ENCODE measurements at places on chromosomes 5 and 9. TPM values are rescaled to one million over a fixed set of nuclear protein-coding genes. Genes with fewer than 3 reads are reported as not detected.

Gene EQTN
- not detected for total RNA-seq

Gene ARL14EPL
- total RNA-seq = not detected

Gene FAM81B
- total RNA-seq = not detected

Gene BTNL8
- total RNA-seq = not detected

Gene OCLN
- 2.1 TPM for total RNA-seq

DNA sequence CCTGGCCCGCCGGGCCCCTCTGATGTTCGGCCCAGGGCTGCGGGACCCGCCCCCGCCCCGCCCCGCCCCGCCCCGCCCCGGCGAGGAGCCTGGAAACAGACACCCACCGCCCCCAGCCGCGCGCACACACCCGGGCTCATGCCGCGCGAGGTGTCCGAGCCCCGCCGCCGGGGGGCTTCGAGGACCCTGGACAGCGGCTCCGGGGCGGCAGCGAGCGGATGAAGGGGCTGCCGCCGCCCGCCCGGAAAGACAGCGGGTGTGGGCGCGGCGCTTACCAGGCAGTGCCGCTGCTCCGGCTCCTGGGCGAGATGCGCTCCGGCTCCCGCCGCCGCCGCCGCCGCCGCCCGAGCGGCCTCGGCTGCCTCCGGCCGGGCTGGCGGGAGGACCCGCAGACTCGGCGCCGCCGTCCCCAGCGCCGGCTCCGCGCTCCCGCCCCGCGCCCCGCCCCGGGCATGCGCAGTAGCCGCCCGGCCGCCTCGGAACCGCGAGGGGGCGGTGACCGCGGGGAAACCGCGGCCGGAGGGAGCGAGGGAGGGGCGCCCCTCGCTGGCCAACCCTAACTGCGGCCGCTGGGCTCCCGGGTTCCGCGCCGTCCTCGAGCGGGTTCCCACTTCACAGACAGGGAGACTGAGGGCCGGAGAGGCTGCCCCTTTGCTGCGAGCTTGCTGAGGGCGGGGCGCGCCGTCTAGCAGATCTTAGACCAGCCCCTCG, at the start of gene GPRIN1:
GPRIN1 (minus strand) TSS at position 433 of the 711 bp plus-strand sequence. CDS start 10,322 bp downstream, outside the sequence.
- DNase-seq = peak; percentile 77

DNA sequence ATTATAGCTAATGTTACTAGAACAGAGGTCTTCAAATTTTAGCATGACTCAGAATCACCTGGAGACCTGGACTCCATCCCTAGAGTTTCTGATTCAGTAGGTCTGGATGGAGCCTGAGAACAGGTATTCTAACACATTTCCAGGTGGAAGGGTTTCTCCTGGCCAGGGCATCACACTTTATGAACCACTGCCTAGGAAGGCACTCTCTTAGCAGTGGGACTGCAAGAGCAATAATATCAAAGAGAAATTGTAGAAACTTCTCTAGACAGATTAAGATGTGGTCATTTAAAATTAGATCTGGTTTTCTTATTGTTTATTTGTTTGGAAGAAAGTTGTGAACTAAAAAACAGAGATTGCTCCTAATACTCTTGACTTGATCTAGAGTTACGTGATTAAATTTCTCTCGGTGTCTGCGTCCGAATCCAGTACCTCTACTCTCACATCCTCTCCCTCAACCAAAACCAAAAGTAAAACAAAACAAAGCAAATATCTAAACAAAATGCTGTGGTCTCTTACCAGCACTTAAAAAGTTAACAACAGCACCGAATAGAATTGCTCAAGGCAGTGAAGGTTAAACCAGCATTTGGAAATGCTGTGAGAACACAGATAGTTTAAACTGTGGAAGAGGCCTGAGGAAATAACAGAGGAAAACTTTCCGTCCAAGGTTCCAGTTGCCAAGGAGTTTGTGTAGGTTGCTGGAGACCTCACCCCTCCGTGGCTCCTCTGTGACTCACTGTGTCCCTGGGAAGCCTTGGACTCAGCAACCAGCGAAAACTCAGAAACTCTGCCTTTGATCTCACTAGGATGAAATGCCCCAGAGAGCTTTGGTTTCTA, 193.4 kb downstream of the ARRDC3 start:
- no peak for DNase-seq

- peak; percentile 62 for DNase-seq
Measured at GRCh38 chr9:35729700-35730485, 2.1 kb downstream of the TLN1 start.

- no peak for DNase-seq
Measured at GRCh38 chr5:137148655-137149054, 350.5 kb downstream of the SPOCK1 start.

DNA sequence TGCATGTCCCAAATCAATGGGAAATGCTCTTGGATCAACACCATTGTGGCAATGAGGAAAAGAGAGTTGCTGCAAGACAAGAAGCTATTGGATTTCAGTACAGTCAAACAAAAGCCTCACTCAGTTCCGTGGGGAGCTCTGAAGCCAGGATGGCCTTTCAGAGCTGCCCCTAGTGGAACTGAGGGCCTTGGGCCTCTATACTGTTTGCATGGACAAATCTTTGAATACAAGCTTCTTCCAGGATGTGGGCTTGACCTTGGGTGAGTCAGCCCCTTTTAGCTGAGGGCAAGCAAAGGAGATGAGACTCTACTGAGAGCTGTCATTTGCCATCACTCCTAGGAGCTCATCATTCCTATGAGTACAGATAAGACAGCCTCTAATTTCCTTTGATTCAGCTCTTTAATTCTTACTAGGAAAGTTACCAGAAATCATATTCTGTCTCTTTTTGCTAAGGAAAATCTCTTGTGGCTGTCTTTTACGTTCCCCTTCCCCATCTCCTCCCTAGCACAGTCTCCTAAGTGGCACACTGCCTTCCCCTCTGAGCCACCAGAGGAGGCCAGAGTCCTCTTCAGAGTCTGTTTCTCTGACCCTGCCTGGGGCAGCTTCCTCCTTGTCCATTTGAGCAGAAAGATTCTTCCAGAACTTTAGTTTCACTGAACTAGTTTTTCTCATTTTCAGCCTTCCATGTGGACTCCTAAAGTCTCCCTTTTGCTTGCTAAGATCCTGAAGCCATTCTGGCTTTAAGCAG, 168.8 kb upstream of the POC5 start:
- DNase-seq = peak; percentile 8

- DNase-seq = no peak
Measured at GRCh38 chr9:4106081-4106759, 193.6 kb downstream of the GLIS3 start.

- no peak for DNase-seq
Measured at GRCh38 chr9:129309041-129309430, 131.0 kb upstream of the IER5L start.

- DNase-seq = no peak
Measured at GRCh38 chr5:26579712-26580111, 458.7 kb downstream of the CDH9 start.

GRCh38 chr9:37956904-37957663, 53.2 kb upstream of the SLC25A51 start:
- DNase-seq = no peak

- DNase-seq = no peak
Measured at GRCh38 chr5:115124741-115125140, 45.0 kb downstream of the TRIM36 start.

GRCh38 chr5:107467137-107467932, 203.4 kb downstream of the EFNA5 start:
- DNase-seq = no peak

- DNase-seq = peak; percentile 30
Measured at GRCh38 chr5:134917070-134917815, 12.3 kb downstream of the PCBD2 start.
